ENCODE measurements at places on chromosomes 6 and 20.

DNA sequence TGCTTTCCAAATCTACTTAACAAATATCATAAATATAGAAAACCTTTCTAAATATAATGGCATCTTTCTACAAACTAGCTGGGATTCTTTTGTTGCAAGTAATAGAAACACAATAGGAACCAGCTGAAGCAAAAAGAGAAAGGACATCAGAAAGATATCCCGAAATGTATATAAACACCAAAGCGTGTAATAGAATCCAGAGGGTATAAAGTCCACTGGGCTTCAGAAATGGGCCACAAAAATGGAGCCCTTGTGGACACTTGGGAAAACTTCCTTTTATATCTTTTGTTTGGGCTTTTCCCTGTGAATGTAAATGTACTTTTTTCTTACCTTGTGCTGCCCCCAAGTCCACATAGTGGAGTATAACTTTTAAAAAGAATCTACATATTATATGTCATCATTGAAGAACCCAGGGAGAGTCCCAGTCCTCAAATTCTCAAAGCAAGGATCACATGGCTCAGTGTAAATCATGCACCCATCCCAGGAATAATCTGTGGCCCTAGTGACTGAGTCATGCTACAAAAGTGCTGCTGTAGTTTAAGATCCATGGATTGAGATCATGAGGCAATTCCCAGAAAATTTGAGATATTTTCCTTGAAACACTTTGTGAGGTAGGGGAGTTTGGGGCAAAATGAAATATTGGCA, 457.0 kb downstream of the EPM2A start:
- no peak for DNase-seq

GRCh38 chr6:159279790-159280277, 110.6 kb downstream of the FNDC1 start:
- no peak for DNase-seq

GRCh38 chr6:136036071-136036380, 184.5 kb downstream of the PDE7B start:
- no peak for DNase-seq

DNA sequence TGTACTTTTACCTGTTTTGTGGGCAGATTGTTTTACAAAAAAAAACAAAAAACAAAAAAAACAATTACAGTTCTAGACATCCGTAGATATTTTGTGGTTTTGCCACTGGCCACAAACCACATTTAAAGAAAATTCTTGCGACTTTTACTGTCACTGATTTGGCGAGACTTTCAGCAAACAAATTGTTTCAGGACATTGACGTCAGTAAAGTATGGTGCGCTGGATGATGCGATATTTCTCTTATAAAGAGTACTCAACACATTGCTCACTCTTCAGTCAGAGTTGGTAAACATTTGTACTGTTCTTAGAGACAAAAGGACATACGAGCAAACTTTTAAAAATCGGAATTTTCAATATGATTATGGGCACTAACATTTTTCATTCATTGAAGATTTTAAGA, 229.8 kb downstream of the HAO1 start:
- DNase-seq = no peak

- no peak for DNase-seq
Measured at GRCh38 chr20:10247440-10247839, 28.8 kb downstream of the SNAP25 start.

Measured in T-helper 22 cell (primary cell).